ENCODE measurements at places on chromosomes 1 and 21. TPM values are rescaled to one million over a fixed set of nuclear protein-coding genes. Genes with fewer than 3 reads are reported as not detected.

DNA sequence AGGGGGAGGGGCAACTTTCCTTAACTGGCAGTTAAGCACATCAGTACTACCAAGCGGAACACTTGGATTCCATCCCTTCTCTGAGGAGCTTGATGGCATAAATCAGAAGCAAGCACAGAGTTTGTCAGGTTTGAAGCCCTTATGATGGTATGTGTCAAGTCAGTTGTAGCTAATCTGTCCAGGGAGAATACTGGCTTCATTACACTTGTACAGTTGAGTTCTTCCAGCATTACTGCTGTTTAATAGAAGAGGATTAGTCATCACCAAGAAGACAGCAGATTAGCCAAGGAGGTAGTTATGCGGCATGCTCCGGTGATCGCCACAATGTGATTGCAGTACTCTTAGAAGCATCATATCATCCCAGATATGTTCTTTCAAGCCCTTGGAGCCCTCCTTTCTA, 2.1 kb upstream of the TDRD5 start:
- no peak for DNase-seq

DNA sequence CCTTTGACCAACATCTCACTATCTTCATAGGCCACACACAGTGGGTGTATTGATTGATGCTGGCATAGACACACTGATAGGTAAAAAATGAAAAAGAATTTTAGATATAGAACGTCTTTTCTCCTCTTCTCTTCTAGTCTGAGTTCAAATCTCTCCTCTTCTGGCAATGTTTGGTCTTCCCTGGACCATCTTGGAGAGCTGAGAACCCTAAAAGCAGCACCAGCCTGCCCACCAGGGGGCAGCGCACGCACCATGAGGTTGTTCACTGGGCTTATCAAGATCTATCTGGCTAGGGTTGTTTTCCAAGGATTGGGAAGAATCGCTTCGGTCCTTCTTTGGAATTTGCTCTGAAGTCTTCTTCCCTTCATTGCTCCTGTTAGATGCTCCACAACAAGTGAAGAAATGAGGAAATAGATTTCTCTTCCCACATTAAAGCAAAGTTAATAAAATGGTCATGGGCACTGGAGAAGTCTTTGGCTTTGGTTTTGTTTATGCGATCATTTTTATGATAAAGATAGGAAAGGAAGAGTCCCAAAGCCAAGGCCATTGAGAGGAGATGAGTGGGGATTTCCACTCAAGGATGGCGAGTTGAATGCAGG, 104.0 kb upstream of the OLIG2 start:
- DNase-seq = no peak

DNA sequence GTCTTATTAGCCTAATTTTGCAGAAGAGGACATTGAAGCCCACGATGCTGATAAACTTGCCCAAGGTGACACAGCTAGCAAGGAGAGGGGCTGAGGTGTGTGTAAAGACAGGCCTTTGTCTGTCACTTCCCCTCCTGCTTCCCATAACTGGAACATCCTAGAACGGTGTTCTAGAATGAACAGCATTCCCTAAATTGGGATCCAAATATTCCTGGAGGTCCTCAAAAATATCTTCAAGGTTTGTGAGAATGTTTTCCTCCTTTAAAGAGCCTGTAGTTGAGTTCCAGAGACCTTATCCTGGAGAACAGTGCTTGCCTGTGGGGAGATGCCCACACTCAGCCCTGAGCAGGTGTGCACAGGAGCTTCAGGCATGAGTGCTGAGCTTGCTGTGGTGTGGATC, 41.5 kb upstream of the SAMD13 start:
- no peak for DNase-seq

FAM78B gene
- total RNA-seq = 1.1 TPM

- DNase-seq = no peak
Observed at GRCh38 chr1:84617349-84617748, 43.1 kb upstream of the CTBS start.

- no peak for DNase-seq
Observed at GRCh38 chr1:38061883-38062328, 15.3 kb upstream of the POU3F1 start.

- DNase-seq = no peak
Observed at GRCh38 chr1:170068923-170069322, 5.6 kb downstream of the KIFAP3 start.

GRCh38 chr1:2574350-2574749, 12.2 kb upstream of the PRXL2B start:
- no peak for DNase-seq

DNA sequence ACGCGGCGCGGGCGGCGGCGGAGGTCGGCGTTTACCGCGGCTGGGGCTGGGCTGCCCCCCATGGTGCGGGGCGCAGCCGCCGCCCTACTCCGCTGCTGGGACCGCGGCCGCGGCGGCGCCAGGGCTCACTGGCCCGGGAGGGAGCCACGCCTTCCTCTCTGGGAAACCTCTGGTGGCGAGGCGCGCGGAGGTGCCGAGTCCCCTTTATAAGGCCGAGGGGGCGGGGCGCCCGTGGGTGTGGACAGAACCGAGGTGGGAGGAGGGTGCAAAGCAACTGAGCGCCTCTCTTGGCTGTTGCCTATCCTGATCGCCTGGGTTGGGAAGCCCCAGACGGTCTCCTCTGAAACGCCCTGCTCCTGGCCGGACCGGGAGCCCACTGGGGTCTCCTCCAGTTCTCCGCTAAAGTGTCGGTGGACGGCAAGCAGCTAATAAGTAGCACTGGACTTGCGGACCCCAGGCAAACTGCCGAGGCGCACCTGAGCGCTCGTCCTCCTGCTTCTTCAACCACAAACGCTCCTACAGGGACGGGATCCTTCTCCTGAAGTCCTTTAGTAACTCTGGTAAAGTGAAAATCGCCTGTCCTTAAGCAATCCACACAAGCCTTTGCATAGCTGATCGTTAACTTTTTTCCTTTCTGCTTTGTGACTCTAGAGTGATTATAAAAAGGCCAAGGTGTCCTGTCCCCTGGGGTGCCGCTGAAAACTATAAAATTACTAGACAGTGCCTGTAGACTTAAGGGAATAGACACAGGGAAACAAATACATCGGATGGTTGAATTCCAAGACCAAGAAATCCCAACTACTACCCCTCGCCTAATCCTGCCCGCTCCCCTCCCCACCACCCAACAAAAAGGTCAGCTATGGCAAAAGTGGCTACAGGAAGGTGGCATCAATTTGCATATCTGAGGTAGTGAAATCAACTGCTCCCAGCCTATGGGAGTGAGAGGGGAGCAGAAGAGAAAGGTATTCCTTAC, at the start of gene PTGER3:
Gene PTGER3, minus strand, starts transcription at position 182 of the 973 bp plus-strand sequence. CDS start 239 bp downstream, outside the sequence.
- peak; percentile 56 for DNase-seq

GRCh38 chr1:115323366-115324004, 14.6 kb downstream of the NGF start:
- no peak for DNase-seq

AK5 gene
- total RNA-seq = 0.82 TPM

GRCh38 chr1:185317886-185318310, 855 bp upstream of the IVNS1ABP start:
- peak; percentile 48 for DNase-seq

GRCh38 chr1:48077795-48078222, 80.6 kb upstream of the TRABD2B start:
- DNase-seq = no peak

CFHR5 gene
- total RNA-seq = not detected

HSF2BP gene
- 2.9 TPM for total RNA-seq

DNA sequence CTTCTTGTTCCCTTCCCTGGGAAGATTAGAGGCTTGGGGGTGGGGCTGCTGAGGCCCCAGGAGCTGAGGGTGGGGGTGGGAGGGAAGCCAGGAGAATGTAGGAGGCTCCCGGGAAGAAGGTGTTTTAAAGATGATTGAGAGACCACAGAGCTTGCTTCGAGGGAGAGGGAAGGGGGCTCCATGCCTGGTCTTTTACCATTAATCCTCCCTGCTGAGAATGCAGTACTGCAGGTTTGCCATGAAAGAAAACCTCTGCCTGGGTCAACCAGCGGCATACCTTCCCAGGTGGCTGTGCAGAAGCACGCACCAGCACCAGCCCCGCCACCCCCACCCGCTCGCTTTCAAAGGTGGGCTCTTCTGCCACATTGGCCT, 15.4 kb downstream of the ABCA4 start:
- DNase-seq = no peak

GRCh38 chr1:242426271-242426905, 98.1 kb downstream of the PLD5 start:
- no peak for DNase-seq

DNA sequence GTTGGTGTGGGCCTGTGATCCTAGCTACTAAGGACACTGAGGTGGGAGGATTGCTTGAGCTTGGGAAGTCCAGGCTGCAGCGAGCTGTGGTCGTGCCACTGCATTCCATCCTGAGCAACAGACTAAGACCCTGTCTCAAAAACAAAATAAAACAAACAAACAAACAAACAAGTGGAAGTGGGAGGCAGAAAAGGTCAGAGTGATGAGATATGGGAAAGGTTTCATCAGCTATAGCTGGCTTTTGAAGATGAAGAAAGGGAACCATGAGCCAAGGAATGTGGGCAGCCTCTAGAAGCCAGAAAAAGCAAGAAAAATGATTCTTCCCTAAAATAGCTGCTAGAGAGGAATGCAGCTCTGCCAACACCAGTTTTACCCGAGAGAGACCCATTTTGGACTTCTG, 10.6 kb upstream of the NUCKS1 start:
- no peak for DNase-seq

Data from ovary (tissue), 10 donors.